Germinal center (tissue), 1 donor: ENCODE measurements at places on chromosomes 7 and 10.
A peak's percentile ranks its signal among the peaks of the same experiment; 100 is the strongest.

GRCh38 chr10:17758200-17758599 is 6.2 kb downstream of the TMEM236 start:
- DNase-seq, result no peak

DNA sequence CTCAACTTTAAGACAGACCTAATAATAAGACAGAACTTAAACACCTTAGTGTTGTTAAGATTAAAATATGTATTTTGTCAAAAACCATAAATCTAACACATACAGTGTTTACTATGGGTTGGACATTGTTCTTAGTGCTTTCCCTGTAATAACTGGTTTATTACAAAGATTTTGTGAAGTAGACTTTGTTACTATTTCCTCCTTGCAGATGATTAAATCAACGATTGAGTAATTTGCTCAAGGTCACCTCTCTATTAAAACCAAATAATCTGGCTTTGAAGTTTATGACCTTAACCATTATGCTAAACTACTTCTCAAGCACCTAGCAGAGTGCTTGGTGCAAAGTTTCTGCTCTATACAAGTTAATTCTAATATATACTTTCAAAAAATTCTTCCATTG is 102.7 kb upstream of the FAM3C start:
- DNase-seq, result no peak

- no peak for DNase-seq
Observed at GRCh38 chr10:113305871-113306270, 247.0 kb upstream of the HABP2 start.

GRCh38 chr7:34198231-34198641 is 292.9 kb downstream of the BMPER start:
- no peak for DNase-seq

DNA sequence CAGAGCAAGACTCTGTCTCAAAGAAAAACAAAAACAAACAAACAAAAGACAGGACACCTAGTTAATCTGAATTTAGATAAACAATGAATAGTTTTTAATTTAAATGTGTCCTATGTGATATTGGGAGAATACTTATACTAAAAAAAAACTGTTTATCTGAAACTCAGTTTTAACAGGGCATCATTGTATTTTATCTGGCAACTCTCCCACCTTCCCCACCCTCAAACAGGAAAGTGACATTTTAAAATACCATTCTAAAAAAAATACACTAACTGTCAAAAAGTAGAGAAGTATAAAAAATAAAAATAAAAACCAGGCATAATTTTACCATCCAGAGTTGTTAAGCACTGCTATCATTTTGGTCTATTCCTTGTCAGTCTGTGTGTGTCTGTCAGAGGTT is 119.0 kb downstream of the RTKN2 start:
- DNase-seq, result no peak

- no peak for DNase-seq
Observed at GRCh38 chr10:91613411-91614187, 19.3 kb downstream of the PPP1R3C start.

DNA sequence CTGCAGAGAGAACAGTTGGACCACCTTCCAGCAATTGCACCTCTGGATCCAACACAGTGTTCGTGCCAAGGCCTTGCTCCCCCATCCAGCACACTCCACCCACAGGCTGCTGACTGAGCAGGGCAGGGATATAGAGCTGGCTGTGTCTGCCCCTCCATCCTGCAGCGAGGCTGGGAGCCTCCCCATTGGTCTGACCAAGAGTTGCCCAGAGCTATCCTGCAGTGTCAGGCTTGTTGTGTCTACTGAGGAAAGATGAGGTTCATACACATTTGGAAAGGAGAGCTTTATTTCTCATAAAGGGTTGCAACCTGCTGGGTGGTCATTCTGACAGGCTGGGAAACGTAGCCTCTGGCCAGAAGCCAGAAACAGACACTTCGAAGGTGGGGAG is 27.1 kb downstream of the PRF1 start:
- no peak for DNase-seq

- no peak for DNase-seq
Observed at GRCh38 chr7:143372070-143372469, 9.1 kb upstream of the ZYX start.

- DNase-seq, result no peak
Observed at GRCh38 chr7:101891936-101892640, 74.7 kb downstream of the CUX1 start.

GRCh38 chr10:14583252-14583651 is 191.4 kb downstream of the FAM107B start:
- peak; percentile 46 for DNase-seq

DNA sequence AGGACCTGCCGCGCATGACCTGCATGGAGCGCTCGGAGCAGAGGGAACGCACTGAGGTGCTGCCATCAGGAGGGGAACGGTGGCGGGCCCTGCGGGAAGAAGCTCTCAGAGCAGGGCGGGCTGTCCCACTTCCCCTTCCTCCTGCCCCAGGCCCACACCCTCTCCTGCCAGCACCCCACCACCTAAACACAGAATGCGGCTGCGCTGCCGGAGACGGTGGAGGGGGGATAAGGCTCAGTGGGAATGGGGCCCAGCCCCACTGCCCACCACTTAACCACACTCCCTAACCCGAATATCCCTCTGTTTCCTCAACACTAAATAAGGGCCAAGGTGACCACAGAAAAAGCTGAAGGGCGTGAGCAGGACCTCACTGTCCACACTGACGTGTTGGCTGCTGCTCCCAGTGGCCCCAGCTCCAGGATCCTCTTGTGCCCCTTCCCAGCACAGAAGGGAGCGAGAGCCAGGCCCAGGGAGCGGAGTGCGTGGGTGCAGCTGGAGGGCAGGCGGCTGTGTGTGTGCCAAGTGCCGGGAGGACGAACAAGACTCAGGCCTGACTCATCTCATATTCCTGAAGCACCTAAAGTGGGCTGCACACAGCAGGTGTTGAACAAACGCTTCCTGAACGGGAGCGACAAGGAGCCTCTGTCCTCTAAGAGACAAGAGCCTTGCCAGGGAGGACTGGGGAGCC is 116.8 kb downstream of the MAD1L1 start:
- no peak for DNase-seq
